NCI-H524 treated with DMSO at 0.1 percent for 48 hours (cell line): ENCODE measurements at places on chromosomes 3 and 15.

GRCh38 chr3:155362808-155363689 is 69.6 kb upstream of the STRIT1 start:
- no peak for DNase-seq

- DNase-seq = no peak
Measured at GRCh38 chr15:71252044-71252739, 136.9 kb downstream of the THSD4 start.

DNA sequence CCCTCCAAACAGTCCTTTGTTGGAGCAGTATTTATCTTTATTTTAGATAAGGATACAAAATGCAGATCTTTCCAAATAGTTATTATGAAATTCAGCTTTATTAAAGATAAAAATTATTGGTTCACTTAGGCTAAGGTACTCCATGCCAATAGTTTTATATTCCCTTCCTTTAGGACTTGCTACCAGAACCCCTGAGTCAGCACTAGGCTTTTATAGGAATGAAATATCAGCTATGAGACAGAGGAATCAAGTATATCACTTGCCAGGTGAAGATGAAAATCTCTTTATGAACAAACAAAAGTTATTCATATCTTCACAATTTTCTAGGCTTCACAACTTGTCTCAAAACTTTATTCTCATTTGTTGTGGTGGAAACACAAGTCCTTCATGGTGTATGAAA is 221.5 kb downstream of the POLQ start:
- no peak for DNase-seq

DNA sequence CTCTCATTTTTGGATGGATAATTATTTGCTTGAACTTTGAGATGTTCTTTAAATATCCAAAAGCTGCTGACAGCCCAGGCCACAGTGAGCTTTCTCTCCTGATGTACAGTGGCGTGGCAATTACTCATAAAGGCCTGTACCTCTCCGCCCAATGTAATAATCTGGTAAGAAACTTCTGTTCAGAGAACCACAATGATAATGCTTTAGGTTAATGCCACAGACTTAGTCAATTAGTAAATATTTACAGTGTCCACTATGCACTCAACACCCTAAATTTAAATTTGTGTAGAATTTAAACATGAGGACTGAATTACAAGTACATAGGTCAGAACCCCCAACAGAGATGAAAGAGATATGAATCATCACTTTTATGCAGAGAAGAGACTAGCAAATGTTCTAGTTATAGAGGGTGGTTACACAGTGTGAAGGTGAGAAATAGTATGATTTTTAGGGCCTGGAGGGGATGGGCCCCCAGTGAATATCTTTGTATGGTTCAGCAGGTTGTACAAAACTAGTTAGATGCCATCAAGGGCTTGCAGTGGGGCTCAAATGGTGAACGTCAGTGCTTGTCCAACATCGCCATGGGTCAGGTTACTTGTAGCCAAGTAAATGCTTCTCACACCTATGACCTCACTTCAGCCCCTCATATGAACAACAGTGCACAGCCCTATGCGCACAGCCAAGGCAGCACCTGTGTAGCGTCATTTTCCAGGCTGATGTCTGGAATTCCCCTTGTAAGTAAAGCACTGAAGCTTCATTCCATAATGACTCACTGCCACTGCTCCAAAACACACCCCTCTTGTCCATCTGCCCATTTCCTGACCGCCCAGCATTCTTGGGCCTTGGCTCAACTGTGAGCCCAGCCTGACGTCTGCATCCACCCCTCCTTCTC is 13.3 kb downstream of the ABHD2 start:
- DNase-seq = no peak

DNA sequence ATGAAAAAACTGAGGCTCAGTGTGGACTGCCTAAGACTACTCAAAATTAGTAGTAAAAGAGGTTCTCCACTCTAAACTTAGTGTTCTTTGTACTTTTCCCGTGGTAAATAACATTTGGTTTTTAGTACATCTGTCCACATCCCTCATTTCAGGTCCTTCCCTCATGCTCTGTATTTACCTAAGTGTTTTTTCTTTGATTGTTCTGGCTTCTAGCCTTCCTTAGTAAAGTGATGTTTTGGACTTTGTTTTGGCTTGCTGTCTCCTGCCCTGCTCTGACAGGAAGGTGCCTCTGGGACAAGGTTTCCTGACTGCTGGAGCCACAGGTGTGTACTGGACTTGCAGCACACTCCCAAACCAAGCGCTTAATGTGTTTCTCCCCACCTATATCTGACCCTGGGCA is 29.9 kb upstream of the ALDH1A2 start:
- no peak for DNase-seq
